ENCODE measurements at places on chromosomes 6 and 20.

- no peak for DNase-seq
- peaks cover 65% of the 10 kb centered on the region for H3K27me3 ChIP-seq
- no peaks in the 10 kb centered on the region for H3K36me3 ChIP-seq
- peaks cover 12% of the 10 kb centered on the region for H3K4me1 ChIP-seq
- no peak overlapping the region for H3K4me3 ChIP-seq
Measured at GRCh38 chr6:159201336-159201735, 32.1 kb downstream of the FNDC1 start.

DNA sequence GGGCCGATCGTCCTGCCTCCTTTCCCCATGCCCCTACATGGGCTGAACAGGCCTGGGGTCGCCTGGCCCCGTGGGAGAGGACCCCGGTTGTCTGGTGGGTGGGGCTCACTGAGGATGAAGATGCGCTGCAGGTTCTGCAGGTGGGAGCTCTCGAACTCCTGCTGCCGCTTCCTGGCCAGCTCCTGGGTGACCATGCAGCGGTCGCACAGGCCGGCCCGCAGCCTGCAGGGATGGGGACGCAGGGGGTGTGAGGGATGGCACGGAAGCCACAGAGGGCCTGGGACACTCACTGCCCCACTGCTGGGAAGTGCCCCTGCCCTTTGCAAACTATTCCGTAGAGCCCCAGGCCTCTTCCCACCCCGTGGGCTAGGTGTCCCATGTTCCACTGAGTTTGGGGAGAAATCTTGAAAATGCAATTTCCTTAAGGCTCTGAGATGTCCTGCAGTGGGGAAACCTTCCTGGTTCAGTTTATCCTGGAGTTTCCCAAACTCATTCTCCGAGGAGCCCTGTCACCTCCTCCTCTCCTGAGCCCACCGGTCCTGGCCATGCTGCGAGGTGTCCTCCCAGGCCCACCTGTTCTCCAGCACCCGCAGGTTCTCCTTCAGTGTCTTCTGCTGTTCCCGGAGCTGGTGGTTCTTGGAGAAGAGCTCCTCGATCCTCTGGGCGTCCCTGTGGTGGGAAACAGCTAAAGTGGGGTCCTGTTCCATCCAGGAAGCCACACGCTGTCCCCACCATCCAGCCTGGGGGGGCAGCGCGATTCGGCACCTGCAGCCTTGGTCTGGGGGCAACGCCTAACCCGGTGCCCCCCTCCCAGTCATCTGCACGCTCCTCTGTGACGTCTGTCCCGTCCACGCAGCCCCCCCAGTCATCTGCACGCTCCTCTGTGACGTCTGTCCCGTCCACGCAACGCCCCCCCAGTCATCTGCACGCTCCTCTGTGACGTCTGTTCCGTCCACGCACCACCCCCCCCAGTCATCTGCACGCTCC lies 9.9 kb upstream of the CABLES2 start:
- H3K4me1 ChIP-seq, result no peaks in the 10 kb centered on the region
- no peak for DNase-seq

- no peaks in the 10 kb centered on the region for H3K27me3 ChIP-seq
- DNase-seq, result no peak
- peaks cover 22% of the 10 kb centered on the region for H3K36me3 ChIP-seq
Measured at GRCh38 chr6:144155529-144155928, 5.2 kb downstream of the STX11 start.

GRCh38 chr6:34673064-34673463 lies 23.5 kb downstream of the ILRUN start:
- H3K27ac ChIP-seq, result peak overlapping the region; percentile 89
- H3K4me3 ChIP-seq, result peak overlapping the region; percentile 69
- no peaks in the 10 kb centered on the region for H3K27me3 ChIP-seq
- DNase-seq, result no peak

DNA sequence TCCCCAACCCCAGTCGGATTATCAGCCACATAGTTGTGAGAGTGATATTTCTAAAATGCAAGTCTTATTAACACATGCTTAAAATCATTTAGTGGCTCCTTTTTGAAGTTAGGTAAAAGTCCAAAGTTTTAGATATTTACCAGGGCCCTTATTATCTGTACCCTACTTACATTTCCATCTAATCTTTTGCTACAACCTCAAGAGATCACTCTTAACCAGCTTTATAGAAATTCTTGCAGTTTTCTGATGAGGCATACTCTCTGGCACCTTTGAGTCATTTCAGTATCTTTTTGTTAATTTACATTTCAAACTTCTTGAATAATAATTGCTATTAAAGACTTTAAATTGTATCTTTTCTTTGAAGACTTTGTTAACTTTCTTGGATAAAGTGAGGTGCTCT lies 453.3 kb downstream of the RFPL4B start:
- no peaks in the 10 kb centered on the region for H3K27me3 ChIP-seq
- H3K4me1 ChIP-seq, result no peaks in the 10 kb centered on the region
- no peak for DNase-seq
- H3K36me3 ChIP-seq, result no peaks in the 10 kb centered on the region
- H3K27ac ChIP-seq, result no peak overlapping the region

GRCh38 chr6:327538-328116 lies 35.3 kb downstream of the DUSP22 start:
- H3K4me3 ChIP-seq, result no peak overlapping the region
- H3K4me1 ChIP-seq, result no peaks in the 10 kb centered on the region
- H3K36me3 ChIP-seq, result no peaks in the 10 kb centered on the region
- peak overlapping the region; percentile 17 for H3K27ac ChIP-seq
- no peaks in the 10 kb centered on the region for H3K27me3 ChIP-seq
- DNase-seq, result no peak

- no peak for DNase-seq
- peaks cover 43% of the 10 kb centered on the region for H3K4me1 ChIP-seq
- no peak overlapping the region for H3K27ac ChIP-seq
- peaks cover 14% of the 10 kb centered on the region for H3K36me3 ChIP-seq
Measured at GRCh38 chr6:132495604-132496079, 17.3 kb downstream of the STX7 start.

DNA sequence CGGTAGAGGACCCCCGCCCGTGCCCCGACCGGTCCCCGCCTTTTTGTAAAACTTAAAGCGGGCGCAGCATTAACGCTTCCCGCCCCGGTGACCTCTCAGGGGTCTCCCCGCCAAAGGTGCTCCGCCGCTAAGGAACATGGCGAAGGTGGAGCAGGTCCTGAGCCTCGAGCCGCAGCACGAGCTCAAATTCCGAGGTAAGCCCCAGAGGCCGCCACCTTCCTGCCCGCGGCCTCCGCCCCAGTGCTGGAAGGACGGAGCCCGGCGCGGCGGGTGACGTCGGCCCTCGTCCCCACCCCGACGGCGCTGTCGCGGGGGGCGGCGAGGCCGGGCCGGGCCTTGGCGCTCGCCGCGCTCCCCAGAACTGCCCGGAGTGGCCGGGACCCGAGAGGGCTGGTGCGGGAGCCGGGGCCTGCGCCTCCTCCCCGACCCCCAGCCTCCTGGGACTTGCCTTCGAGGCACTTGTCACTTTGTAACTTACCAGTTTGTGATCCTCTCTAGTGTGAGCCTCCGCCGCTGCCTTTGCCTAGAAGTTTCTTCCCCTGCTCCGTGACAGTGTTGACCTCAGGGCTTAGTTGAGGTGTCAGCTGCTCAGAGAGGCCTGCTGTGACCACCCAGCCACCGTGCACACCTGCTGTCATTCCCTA lies 417 bp downstream of the VAPB start:
- peaks cover 48% of the 10 kb centered on the region for H3K4me1 ChIP-seq
- peak overlapping the region; percentile 94 for H3K27ac ChIP-seq
- peak; percentile 36 for DNase-seq
- peaks cover 13% of the 10 kb centered on the region for H3K36me3 ChIP-seq
- peak overlapping the region; percentile 86 for H3K4me3 ChIP-seq

DNA sequence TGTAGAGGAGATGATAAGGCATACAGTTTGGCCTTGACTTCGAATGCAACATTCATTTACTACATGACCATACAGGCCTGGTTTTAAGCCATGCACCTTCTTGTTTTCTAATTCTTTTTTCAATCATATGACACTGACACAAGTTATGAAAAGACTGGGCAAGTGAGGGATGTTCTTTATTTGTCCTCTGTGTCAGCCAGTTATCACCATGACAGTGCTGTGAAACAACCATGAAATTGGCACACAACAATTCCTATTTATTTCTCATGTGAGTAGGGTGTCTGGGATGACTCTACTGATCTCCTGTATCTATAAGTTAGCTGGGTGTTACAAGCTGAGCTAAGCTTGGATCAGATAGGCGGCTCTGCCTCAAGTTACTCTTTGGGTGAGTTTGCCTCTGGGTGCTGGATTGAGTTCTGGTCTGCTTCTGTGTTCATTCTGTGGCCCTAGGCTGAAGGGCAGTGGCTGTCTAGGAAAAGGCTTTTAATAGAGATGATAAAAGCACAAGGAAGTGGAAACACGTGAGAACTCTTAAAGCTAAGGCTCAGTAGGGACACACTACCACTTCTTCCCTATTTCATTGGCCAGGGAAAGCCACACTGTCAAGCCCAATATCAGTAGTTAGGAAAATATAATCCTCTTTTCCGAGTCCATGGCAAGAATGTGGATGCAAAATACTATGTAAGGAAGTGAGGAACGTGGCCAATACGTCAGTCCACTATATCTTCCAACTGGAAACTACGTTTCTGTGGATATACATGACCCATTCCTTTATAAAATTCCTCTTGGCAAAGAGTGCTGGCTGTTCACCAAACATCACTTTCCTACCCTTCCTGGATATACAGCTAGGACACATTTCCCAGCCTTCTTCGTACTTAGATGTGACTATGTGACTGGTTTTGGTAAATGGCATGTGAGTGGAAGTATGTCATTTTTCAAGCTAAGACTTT lies 126.2 kb upstream of the RNF24 start:
- H3K4me1 ChIP-seq, result no peaks in the 10 kb centered on the region
- no peak for DNase-seq
- peaks cover 56% of the 10 kb centered on the region for H3K27me3 ChIP-seq

DNA sequence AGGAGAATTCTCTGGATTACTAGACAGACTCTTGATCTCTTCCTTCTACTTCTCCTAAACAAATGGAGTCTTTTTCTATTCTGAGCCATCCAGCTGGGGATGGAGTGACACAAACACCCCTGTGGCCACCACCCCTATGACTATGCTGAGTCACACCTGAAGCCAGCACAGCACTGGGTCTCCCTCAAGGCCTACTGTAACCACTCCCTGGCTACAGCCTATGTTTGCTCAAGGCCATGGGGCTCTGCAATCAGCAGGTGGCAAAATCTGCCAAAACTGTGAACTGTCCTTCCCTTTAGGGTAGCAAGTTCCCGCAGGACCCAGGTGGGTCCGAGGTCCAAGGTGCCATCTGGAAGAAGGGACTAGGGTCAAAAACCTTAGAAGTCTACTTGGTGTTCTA lies 132.3 kb downstream of the TINAG start:
- no peaks in the 10 kb centered on the region for H3K36me3 ChIP-seq
- no peak for DNase-seq
- H3K4me3 ChIP-seq, result no peak overlapping the region
- H3K27me3 ChIP-seq, result no peaks in the 10 kb centered on the region

GRCh38 chr6:34132486-34133185 lies 13.3 kb downstream of the GRM4 start:
- H3K27me3 ChIP-seq, result peaks cover 62% of the 10 kb centered on the region
- H3K36me3 ChIP-seq, result no peaks in the 10 kb centered on the region
- peaks cover 12% of the 10 kb centered on the region for H3K4me1 ChIP-seq
- no peak overlapping the region for H3K4me3 ChIP-seq

DNA sequence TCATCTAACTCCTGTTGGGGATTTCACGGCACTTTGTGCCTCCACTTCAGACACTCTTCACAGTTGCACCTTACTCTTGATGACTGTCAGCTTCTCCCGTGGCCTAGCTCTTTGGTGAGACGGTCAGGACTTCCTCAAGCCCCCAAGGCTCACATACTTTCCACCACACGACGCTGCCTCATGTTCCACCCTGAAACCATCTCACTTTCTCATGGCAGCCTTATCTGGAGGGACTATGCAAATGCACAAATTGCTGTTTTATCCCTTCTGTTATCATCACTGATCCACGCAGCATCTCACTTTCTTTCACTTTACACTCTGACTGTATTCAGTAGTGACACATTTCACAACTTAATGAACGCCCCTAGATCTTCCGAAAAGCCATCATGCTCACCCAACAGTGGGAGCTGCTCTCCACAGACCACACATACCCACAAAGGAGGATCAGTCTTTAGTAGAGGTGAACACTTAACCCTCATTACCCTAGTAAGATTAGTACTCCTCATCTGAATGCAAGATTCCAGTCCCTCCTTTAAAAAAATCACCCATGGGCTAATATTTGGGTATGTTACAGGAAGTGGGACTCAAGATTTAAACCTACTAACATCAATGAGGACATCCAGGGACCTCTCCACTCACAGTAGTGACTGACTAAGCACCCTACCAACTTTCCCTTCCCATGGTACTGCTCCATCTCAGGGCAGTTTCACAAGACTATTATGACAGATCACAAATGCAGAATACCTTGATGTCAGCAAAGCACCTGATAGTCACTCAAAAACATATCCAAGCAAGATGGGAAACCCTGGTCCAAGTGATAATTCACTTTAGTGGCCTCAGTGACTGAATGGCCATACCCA lies 35.4 kb downstream of the FYN start:
- H3K4me1 ChIP-seq, result peaks cover 34% of the 10 kb centered on the region
- H3K4me3 ChIP-seq, result no peak overlapping the region
- peaks cover 21% of the 10 kb centered on the region for H3K36me3 ChIP-seq
- no peaks in the 10 kb centered on the region for H3K27me3 ChIP-seq

- H3K4me3 ChIP-seq, result no peak overlapping the region
- H3K36me3 ChIP-seq, result no peaks in the 10 kb centered on the region
- no peak for DNase-seq
- H3K4me1 ChIP-seq, result no peaks in the 10 kb centered on the region
Measured at GRCh38 chr6:88377976-88378568, 211.9 kb upstream of the CNR1 start.

GRCh38 chr20:31991339-31991705 lies 18.9 kb upstream of the CCM2L start:
- H3K36me3 ChIP-seq, result no peaks in the 10 kb centered on the region
- no peak for DNase-seq
- H3K4me3 ChIP-seq, result no peak overlapping the region
- peaks cover 39% of the 10 kb centered on the region for H3K27me3 ChIP-seq
- no peaks in the 10 kb centered on the region for H3K4me1 ChIP-seq

- no peak for DNase-seq
- no peaks in the 10 kb centered on the region for H3K4me1 ChIP-seq
- H3K36me3 ChIP-seq, result peaks cover 2% of the 10 kb centered on the region
- H3K4me3 ChIP-seq, result no peak overlapping the region
- no peak overlapping the region for H3K27ac ChIP-seq
Measured at GRCh38 chr6:118755941-118756646, 104.7 kb upstream of the CEP85L start.

- H3K4me1 ChIP-seq, result peaks cover 14% of the 10 kb centered on the region
- no peak overlapping the region for H3K27ac ChIP-seq
- no peaks in the 10 kb centered on the region for H3K27me3 ChIP-seq
- peaks cover 12% of the 10 kb centered on the region for H3K36me3 ChIP-seq
- no peak for DNase-seq
Measured at GRCh38 chr6:11132194-11132888, 20.8 kb upstream of the ERVFRD-1 start.

- H3K27ac ChIP-seq, result no peak overlapping the region
- H3K27me3 ChIP-seq, result no peaks in the 10 kb centered on the region
- no peak overlapping the region for H3K4me3 ChIP-seq
Measured at GRCh38 chr20:7459083-7459482, 481.2 kb downstream of the HAO1 start.

DNA sequence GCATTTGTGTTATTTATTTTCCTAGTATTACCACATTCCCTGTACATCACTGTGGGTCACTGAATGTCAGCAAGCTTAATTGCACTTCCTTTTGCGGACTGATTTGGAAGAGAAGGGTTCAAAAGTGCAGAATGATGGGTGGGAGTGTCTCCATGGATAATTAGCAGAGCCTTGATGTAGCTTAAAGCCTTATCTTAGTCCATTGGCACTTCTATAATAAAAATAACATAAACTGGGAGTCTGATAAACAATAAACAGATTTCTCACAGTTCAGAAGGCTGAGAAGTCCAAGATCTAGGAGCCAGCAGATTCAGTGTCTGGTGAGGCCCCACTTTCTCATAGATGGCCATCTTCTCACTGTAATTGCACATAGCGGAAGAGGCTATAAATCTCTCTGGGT lies 501.1 kb upstream of the POU3F2 start:
- H3K36me3 ChIP-seq, result no peaks in the 10 kb centered on the region
- no peak for DNase-seq
- no peaks in the 10 kb centered on the region for H3K4me1 ChIP-seq
- no peak overlapping the region for H3K4me3 ChIP-seq

Data from central memory CD8-positive, alpha-beta T cell (primary cell).